NCI-H1092 (cell line): ENCODE measurements at places on chromosomes 4 and X.
A peak's percentile ranks its signal among the peaks of the same experiment; 100 is the strongest.

- DNase-seq = no peak
These were observed 10.2 kb upstream of the LONRF3 start for GRCh38 chrX:118964252-118964651.

- DNase-seq = no peak
These were observed 41.9 kb downstream of the ARHGEF38 start for GRCh38 chr4:105594099-105595010.

DNA sequence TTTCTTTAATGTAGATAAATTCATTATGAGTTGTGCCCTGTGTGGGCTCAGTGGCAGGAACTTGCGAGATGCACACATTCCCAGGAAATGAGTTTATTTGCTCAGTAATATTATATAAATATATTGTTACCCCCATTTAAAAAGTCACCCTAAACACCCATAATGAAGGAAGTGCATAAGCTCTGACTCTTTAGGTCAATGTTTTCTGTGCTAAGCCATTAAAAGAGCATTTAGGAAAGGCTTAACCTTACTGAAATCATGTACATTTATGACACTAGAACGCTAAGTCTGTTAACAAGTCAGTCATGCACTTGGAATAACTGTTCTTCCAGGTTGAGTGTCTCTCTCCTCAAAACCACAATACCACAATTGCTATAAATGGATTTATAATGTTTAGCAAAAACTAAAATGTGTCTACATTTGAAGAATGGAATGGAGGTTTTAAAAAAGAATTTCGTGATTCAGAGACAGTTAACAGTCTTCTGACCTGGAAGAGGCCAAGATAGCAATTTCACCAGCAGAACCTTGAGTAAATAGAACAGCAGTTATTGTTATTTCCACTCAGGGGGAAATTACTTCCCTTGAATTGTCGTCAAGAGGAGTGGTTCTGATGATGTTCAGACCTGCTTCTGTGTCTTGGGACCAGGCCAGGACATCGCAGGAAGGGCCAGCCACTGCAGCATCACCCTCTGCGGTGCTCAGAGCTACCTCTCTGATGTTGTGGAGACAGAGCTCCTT is 91.1 kb upstream of the VEGFC start:
- no peak for DNase-seq

DNA sequence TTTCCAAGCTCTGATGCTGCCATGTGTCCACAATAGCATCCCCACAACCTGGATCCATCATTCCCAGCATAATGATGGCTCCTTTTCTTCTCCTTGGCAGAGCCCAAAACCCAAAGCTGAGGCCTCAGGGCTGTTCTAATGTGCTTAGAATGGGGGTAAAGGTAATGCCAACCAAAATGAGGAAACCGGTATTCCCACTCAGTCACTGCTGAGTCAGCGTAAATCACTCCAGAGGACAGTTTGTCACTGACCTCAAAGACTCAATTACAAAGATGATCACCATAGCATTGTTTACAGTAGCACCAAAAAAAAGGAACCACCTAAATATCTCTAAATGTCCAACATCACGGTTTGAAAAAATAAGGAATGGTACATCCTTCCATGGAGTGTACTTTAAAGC is 41.2 kb downstream of the OTOP1 start:
- DNase-seq = no peak

DNA sequence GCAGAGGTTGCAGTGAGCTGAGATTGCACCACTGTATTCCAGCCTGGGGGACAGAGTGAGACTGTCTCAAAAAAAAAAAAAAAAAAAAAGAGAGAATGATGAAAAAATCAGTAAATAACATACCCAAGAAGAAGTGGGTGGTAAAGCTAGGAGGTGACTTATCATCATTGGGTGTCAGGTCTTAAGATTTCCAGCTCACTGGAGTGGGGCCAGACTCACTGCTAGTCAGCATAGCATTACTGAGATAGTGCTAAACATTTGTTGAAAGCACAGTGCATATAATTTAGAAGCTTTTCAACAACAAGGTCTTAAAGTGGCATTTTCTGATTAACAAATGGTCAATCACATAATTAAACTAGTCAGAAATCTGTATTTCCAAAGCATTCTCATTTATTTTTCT is 221.8 kb upstream of the GYPA start:
- DNase-seq = no peak

DNA sequence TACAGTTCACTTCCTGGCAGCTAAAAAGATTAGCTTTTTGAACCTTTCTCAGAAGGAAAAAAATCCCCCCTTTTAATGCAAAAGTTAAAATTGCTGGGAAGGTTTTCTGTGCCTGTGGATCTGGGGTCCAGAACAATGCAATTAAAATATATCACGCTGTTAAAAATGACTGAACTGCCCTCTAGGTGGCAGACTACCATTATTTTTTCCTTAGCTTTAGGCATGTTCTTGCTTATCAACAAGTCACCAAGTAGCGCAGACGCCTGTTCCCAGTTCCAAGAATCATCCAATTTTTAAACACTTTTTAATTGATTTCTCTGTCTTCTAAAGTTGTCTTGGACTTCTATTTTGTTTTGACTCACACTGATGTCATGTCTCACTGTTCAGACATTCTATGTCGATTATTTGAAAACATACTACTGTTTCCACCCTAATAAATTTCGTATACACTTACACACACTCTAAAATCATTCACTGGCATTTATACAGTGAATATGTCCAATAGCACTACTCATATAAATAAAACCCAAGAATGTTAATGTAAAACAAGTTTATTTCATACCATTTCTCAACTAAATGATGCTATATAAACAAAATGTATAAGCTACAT is 661.6 kb downstream of the RAPGEF2 start:
- DNase-seq = peak; percentile 18

- DNase-seq = no peak
These were observed 264.3 kb downstream of the NPFFR2 start for GRCh38 chr4:72295966-72296557.

DNA sequence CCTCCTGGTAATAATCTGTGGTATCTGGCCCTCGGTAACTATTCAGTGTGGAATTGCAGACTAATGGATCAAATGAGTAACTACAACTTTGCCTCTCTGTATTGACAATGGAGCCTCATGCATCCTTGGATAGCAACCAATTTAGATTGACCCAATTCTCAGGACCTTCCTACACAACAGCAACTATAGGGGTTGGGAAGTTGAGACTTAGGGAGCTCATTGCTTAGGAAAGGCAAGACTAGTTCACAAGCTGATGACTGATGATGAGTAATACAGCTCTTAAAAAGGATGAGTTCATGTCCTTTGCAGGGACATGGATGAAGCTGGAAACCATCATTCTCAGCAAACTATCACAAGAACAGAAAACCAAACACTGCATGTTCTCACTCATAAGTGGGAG is 47.5 kb upstream of the KLHL13 start:
- DNase-seq = no peak

- no peak for DNase-seq
These were observed 564 bp downstream of the PGK1 start for GRCh38 chrX:78104447-78105176.

DNA sequence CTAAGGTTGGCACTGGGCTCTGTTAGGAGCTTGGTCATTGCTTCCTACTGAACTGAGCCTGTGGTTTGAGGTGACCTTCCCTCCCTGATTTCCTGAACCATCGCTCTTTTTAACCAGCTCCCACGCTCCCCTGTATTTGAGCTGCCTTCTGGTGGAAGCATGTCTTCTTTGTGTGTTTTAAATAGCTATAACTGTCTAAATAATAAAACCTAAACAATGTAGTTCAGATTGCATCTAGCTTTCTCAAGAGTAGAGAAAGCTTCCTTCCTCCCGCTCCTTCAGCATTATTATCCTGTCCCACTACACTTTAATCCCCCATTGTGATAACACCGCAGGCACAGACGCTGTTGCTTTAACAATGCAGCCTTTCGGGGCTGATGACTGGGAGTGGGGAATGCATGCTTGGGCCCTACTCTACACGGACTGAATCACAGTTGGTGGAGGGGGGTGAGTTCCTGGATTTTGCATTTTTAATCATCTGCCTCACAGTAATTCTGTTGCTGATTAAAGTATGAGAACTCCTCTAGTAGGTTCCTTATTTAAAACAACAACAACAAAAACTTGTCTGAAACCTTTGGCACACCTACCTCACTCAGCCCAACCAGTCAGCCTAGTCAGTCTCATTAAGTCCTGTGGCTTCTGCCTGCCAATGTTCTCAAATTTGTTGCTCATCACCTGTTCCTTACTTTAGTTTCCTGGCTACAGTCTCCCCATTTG is 6.6 kb downstream of the SMS start:
- DNase-seq = no peak

GRCh38 chrX:85501349-85501748 is 121.9 kb upstream of the POF1B start:
- no peak for DNase-seq

DNA sequence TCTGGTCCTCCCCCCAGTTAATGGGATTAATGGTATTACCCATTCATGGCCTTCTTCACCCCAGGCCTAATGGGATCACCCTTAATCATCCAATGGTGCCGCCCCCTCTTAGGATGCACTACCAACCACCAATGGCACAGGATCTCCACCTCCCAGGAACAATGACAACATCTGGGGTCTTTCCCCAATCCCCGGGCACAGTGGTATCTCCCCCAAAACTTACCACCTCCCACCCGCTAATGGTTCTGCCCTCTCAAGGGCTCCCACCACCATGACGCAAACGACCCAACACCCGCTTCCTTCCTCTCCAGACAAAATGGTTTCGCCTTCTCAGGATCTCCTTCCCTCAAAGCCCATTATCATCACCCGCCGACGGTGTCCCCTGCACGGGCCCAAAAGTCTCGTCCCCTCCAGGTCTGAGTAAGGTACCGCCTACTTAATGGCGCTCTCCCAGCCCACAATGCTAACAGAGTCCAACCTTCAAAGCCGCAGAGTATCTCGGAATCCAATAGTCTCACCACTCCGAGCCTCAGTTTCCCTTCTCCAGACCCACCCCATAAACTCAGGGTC is 458 bp downstream of the GRIPAP1 start:
- peak; percentile 2 for DNase-seq

DNA sequence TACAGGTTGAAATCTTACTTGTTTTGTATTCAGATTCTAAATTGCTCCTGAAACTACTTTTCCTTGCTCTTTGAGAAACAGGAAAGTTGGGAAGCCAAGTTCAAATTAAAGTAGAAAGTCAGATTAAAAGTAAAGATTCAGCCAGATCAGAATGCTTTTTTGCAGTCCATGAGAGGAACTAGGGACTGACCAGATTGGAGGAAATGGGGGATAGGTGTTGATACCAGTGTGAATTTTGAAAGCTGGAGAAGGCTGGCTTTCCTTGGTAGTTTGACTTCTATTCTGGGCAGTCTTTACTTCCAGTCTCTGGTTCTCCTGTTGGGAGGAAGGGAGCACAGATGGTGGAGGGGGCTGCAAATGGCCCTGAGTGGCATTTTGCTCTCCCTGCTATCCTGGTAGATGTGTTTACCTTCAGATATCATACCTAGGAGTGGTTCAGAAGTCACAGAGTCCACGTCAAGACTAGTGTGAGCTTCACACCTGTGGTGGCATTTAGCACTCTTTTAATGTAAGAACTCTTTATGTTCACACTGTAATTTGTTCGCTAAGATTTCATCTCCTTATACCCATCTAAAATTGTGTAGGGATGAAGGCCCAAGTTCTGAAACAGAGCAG is 68.8 kb downstream of the FNIP2 start:
- DNase-seq = no peak
